ENCODE measurements at places on chromosomes 16 and 17.

DNA sequence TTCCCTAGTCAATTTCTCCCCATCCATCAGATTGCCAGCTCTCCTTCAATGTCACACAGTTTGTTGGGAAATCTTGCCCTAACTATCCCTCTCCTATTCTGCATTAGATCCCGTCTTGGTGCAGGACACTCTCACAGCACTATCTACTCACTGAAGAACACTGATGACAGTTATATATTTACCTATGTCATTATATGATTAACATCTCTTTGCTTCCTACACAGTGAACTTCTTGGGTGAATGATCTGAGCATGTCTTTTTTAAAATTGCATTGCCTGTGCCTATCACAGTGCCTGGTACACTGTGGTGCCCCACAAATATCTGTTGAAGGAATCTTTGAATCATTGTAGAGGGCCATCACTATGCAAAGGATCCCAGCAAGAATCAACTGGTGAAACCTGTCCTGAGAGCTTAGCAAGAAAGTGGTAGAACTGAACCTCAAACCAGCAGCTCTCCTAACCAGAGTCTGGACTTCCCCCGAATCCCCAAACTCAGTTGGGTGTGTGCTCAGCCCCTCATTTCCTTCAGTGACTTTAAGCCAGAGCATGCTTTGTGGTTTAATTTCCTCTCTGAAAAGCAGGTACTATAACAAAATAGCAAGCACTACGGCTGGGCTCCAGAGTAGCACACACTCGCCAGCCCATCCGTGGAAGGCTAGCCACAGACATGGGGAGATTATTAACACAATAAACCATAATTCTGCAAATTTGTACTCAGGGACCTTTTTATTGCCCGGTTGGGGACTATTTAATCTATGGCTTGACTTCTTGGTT is 680.7 kb upstream of the SALL1 start:
- DNase-seq = no peak

DNA sequence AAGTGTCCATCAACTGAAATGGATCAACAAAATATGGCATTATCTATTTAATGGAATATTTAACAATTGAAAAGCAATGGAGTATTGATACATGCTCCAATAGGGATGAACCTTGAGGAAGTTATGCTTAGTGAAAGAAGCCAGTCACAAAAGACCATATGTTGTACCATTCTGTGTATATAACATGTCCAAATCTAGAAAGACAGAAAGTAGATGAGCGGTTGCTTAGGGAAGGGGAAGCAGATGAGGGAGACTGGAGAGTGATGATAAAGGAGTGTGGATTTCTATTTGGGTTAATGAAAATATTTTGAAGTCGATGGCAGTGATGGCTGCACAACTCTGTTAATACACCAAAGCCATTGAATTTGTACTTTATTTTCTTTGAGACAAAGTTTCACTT is 8.5 kb upstream of the ERN1 start:
- no peak for DNase-seq

- no peak for DNase-seq
These were observed 3.4 kb downstream of the CMTM4 start for GRCh38 chr16:66693149-66693548.

DNA sequence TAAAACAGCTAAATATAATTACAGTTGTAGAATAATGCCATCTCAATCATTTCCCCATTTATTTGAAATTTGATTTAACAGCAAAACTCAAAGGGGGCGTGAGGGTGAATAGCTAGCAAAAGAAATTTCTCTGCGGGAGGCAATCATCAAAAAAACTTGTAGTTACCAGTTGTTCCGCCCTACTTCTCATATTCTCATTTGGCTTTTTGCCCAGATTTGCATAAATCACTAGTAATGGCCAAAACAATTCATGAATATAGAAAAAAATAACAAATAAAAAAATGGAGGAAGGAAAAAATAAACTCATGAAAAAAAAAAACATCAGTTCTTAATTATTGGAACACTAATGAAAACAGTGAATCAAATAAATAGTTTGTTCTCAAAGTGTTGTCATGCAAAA is 722.6 kb upstream of the KIF2B start:
- DNase-seq = no peak

Measured in NCI-H1048 (cell line).